ENCODE measurements at places on chromosomes 6 and 20.

- DNase-seq: no peak
These were observed 2.0 kb upstream of the VARS1 start for GRCh38 chr6:31797588-31797987.

DNA sequence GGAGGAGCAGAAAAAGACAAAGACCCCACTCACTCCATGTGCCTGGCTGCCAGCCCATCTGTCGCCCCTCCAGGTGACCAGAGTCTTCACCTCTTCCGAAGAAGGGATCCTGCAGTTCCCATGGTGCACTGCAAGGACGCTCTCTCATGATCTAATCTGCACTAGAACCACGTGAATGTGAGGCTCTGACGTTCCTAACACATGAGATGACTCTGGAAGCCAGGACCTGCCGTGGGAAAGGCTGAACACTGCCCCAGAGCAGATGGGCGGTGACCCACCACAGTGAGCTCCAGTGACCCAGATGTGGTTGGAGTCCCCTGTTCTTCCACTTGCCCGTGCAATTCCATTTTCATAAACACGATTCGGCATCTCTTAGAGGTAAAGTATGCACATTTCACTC is 39.6 kb upstream of the PDE10A start:
- no peak for DNase-seq

DNA sequence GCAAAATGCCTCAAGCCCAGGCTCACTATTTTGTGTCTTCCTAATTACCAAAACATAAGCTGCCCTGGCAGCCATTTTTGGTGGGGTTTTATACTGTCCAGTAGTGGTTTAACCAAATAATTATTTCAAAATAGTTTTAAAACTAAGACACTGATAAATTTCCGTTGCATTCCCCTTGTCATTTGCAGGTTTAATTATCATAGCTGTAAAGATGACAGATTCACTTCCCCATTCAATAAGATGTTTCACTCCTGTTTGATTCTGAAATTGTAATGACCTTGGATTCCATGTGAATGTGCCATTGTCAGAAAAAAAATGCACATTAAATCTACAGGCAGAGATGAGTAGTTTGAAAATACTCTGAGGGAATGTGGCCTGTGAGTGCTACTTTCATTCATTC is 172.0 kb downstream of the COL9A1 start:
- no peak for DNase-seq

- DNase-seq: no peak
These were observed 69.4 kb downstream of the KCNQ5 start for GRCh38 chr6:72691249-72691648.

- DNase-seq: no peak
These were observed 107.5 kb upstream of the PDE10A start for GRCh38 chr6:165770397-165771082.

DNA sequence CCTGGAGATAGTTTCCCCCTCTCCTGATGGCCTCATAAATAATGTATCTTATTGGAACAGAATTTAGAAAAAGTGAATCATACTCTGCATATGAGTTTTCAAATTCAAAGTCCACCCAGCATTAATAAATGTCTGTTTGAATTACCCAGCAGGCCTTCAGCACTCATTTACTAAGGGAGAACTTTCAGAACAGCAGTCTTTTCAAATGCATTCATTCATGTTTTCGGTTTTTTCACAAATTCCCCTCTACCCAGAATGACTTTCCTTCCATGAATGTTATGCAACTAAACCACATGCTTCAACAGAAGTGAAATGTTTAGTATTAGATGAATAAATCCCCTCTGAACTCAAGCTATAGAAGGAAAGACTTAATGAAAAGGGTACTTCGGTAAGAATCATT is 92.4 kb downstream of the RTN4IP1 start:
- DNase-seq: no peak

- DNase-seq: peak; percentile 36
These were observed 34.5 kb upstream of the HBS1L start for GRCh38 chr6:135088818-135089809.

GRCh38 chr6:96675597-96675996 is 112.7 kb downstream of the FHL5 start:
- peak; percentile 40 for DNase-seq

DNA sequence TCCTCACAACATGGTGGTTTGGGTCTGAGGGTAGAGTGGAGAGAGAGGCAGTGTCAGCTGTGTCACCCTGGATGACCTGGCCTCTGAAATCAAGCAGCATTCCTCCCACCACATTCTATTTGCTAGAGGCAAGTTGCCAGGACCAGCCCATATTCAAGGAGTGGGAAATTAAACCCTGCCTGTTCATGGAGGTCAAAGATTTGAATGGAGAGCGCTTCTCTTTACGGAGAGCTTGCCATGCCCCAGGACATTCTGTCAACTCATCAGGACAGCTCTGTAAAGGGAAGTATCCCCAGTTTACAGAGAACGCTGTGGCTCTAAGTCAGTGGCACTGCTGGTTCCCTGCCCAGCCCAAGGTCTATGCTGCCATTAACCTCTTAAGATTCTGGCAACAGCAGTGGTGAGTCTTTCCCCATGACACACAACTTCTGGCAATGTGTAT is 90.0 kb upstream of the INSM1 start:
- DNase-seq: no peak

GRCh38 chr20:20210327-20210726 is 157.6 kb upstream of the INSM1 start:
- DNase-seq: no peak

GRCh38 chr6:81589465-81590313 is 162.8 kb downstream of the TENT5A start:
- DNase-seq: peak; percentile 15

GRCh38 chr20:57802765-57803507 is 93.1 kb upstream of the PMEPA1 start:
- no peak for DNase-seq
